ENCODE measurements at places on chromosomes 5 and 9. TPM values are rescaled to one million over a fixed set of nuclear protein-coding genes. Genes with fewer than 3 reads are reported as not detected.

GRCh38 chr5:152601806-152602732, 197.0 kb upstream of the NMUR2 start:
- DNase-seq, result no peak

- DNase-seq, result no peak
These were observed 60.6 kb upstream of the PTPN3 start for GRCh38 chr9:109558718-109559151.

DNA sequence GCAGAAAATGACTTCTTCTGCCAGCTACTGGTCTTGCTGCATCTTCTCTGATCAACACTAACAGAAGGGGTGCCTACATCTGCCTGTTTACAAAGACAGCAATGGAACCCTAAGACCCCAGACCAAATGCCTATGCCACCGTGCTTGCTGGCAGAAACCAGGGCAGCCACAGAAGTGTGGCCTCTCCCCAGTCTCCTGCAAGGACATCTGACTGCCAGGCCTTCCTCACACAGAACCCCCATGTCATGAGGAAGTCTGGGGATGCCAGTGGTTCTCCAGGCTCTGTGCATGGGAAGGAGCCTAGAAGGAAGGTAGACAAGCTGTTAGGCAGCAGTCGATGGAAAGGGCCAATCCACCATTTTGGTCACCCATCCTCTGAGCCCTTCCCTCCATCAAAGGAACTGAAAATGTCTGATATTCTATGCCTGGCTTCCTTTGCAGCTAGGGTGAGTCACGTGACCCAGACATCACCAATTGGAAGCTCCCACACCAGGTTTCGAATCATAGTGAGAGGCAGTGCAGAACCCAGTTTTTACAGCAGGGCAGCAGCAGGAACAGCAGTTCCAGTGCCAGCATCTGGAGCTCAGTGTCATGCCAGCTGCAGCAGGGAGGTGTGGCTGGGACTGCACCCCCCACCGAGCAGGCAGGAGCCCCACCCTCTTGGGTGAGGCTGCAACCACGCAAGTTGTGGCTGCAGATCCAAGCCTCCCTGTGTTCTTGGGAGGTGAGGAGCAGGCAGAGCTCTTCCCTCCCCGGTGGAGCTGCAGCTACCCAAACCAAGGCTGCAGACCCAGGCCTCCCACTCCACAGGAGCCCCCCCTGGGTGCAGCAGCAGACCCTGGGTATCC, 123.4 kb downstream of the OLFM1 start:
- no peak for DNase-seq

COL15A1 gene
- total RNA-seq, result 73.3 TPM

GPX3 gene
- total RNA-seq, result 4,437 TPM

All from mesenteric fat pad (tissue), 1 donor.